ENCODE measurements at places on chromosomes 7 and 10.

- no peak for DNase-seq
Measured at GRCh38 chr7:156124356-156124755, 312.1 kb upstream of the SHH start.

DNA sequence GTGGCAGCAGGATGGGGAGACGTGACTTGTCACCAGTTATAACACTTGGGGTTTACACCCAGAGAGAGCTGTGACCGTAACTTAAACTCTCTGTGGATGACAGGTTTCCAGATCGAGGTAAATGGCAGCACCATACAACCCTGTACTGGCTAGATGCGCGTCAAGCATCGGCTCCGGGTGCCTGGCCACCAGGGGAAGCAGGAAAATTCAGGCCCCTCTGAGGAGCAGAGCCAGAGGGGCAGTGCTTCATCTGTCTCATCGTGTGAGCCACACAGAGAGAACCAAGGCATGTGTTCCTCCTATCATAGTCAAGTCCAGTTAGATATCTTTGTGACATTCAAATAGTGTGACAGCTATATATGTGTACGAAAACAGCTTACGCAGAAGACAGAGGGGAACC is 652.2 kb upstream of the FOXK1 start:
- DNase-seq, result no peak

DNA sequence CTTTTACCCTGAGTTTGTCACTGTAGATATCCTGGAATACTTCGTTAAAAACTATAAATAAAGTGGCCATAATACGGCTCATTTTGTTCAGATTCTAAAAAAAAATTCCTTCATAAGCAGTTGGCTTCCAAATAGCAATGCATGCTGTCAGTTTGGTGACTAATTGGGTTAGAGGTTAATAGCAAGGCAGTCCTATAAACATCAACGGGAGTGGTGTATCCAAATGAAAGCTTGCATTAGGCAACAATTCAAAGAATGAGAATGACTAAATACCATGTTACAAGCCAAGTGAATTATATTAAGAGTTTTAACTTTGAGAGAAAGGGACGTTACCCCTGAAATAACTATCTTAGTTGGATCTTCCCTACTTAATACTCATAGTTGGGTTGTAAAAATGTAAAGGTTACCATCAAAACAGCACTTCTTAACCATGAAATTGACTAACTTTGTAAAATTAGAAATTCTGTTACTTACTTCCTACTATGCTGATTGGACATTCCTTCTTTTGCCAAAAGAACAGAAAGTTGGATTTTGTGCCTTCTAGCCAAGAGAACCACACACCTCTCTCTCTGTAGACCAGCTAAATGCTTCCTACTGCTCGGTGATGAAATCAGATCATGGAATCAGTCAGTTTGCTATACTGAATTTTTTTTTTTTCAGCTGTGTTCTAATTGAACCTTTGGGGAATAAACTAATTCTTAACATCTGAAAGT is 98.0 kb downstream of the KAT6B start:
- DNase-seq, result peak; percentile 20

GRCh38 chr10:91198781-91199180 is 21.7 kb upstream of the PCGF5 start:
- no peak for DNase-seq

- DNase-seq, result no peak
Measured at GRCh38 chr10:118497227-118497626, 98.2 kb downstream of the PRLHR start.

GRCh38 chr7:107327986-107328569 is 141.8 kb upstream of the GPR22 start:
- DNase-seq, result no peak

GRCh38 chr10:44618910-44619309 is 234.0 kb upstream of the CXCL12 start:
- DNase-seq, result no peak

DNA sequence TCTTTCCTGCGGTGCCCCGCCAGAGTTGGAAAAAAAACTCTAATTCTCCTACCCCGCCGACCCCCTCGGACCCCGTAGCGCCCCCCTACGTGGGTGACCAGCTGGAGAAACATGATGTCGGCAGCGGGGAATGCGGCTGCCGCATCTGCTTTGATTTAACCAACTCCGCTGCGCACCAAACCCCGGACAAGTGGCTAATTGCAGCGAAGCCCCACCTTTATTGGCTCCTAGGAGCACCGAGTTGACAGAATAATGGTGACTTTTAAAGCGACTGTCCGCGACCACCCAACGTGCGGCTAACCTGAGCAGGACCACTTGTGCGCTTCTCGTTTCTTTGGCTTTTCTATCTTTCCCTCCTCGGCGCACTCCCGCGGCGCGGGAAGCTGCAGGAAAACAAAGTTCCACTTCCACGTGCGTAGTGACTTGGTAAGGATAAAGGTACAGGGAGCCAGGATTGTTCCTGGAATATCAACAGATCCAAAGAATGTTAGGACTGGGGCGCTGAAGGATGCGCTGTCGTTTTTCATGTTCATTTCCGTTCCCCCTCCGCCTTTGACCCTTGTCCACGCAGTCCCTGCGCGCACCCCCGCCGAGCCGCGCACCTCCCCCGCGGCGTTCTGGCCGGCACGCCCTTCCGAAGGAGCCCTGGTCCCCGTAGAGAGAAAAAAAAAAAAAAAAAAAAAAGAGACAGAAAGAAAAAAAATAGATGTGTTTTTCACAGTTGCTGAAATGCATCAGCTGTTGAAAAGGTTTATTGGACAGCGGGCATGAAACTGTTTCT is 1.4 kb downstream of the WNT16 start:
- DNase-seq, result no peak

DNA sequence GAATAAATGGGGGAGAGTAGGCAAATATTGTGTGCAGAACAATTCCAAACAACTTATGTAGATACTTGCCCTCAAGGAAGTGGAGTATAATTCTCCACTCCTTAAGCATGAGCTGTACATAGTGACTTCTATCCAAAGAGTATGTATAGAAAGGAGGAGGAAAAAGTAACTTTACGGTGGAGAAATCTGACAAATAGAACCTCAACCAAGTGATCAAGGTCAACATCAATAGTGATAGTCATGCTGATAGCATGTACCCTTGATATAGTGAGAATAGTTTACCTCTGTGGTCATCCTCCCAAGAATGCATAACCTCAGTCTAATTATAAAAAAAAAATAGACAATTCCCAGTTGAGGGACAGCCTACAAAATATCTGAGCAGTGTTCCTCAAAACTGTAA is 89.1 kb upstream of the NANOS1 start:
- DNase-seq, result no peak

DNA sequence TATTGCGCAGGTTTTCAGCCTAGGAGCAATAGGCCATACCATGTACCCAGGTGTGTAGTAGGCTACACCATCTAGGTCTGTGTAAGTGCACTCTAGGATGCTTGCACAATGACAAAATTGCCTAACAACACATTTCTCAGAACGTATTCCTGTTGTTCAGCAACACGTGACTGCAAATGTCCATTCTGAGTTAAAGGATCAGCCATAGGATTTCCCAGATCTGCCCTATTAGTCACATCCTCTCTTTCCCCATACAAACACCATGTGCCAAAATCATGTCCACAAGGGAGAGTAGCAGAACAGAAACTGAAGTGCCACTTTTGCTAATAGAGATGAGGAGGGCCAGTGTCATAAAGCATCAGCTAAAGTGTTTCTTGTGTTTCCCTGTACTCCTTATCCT is 42.6 kb upstream of the AMPH start:
- no peak for DNase-seq

GRCh38 chr10:93006435-93007039 is 54.1 kb upstream of the CYP26C1 start:
- no peak for DNase-seq

DNA sequence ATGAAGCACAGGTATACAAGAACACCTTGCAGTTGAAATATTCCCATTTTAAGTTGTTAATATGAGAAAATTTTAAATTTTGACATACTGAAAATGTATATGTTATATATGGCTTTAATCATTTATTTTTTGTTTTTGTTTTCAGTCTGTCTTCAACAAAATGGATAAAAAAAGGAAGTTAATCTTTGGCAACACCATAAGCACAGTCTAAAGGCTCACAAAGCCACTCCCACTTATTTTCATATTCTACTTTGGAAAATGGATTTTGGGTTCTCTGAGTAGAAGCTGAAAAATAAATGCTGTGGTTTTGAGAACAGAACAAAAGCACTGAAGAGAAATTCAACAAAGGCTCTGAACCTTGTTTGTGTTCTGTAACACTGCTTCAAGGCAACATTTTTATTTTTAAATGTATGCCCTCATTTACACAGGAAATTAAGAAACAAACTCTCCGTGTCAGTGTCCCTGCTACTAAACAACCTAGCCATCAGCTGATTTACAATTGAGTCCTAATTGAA is 81.3 kb upstream of the LRRN3 start:
- DNase-seq, result no peak

DNA sequence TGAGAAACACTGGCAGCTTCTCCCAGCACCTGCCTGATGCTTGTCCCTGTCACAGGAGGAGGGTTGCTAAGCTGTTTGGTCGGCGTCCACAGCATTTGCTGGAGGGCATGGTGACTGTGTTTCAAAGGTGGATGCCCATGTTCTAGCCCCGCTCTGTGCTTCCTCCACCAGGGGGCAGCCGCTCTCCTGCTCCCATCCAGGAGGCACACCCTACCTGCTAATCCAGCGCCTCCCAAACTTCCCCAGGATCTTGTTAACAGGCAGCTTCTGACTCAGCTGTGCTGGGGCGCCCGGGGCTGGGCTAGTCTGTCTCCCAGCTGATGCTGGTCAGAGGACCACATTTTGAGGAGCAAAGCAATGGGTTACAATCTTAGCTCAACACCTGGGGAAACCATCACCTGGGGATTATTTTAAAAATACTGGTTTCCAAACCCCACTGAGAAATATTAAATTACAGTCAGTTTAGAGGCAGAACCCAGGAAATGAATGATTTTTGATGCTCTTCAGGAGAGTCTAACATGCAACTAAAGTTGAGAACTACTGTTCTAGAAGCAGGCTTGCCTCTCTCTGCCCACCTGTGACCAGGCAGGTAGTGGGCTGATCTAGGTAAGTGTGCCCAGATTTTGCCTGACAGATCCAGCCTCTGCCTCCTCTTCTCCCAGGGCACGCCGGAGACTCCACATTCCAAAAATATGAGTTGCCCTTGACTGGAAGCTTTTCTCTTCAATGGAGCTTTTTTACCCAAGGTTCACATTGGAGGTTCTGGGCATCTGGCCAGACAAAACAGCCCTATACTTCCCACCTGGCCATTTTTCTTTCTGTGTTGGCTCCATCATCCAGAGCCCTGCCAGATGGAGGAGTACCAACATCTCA is 92.7 kb upstream of the GPR26 start:
- DNase-seq, result no peak

DNA sequence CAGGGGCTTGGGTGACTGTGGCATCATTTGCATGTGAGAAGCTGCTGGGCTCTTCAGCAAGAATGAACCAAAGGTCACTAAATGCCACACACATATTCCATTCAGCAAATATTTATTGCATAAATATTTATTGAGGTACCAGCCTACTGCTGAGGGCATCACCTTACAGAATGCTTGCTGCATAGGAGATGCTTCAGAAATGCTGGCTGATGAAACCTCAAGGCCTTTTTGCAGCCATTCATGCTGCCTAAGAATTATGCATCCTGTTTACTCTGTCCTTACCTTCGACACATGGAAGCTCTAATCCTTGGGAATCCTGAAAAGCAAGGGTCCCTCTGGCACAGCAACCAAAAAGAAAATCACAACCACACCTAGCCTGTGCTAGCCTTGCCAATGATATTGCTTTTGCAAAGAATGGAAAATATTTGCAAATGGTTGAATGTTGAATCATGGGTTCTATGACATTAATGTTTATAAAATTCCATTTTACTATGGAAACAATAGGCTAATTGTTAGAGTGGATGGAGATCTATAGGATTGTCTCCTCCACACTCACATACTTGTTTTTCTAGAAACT is 79.6 kb downstream of the PCGF5 start:
- DNase-seq, result no peak

Measured in NCI-H446 treated with DMSO at 0.1 percent for 48 hours (cell line).